ENCODE measurements at places on chromosomes 1 and 21. TPM values are rescaled to one million over a fixed set of nuclear protein-coding genes. Genes with fewer than 3 reads are reported as not detected.
A peak's percentile ranks its signal among the peaks of the same experiment; 100 is the strongest.

GRCh38 chr1:224201383-224201782, 18.3 kb downstream of the DEGS1 start:
- peaks cover 26% of the 10 kb centered on the region for H3K4me1 ChIP-seq
- no peak for DNase-seq
- H3K4me3 ChIP-seq = no peak overlapping the region

GRCh38 chr1:194466706-194467105, 1280.3 kb upstream of the B3GALT2 start:
- peak; percentile 24 for DNase-seq
- no peaks in the 10 kb centered on the region for H3K36me3 ChIP-seq
- H3K4me1 ChIP-seq = no peaks in the 10 kb centered on the region
- H3K27ac ChIP-seq = no peak overlapping the region

- H3K4me1 ChIP-seq = no peaks in the 10 kb centered on the region
- H3K4me3 ChIP-seq = no peak overlapping the region
- no peak for DNase-seq
- H3K27ac ChIP-seq = no peak overlapping the region
- H3K27me3 ChIP-seq = no peaks in the 10 kb centered on the region
Observed at GRCh38 chr21:23977971-23978370, 1629.3 kb downstream of the MRPL39 start.

- DNase-seq = peak; percentile 49
- no peak overlapping the region for H3K27ac ChIP-seq
- H3K36me3 ChIP-seq = no peaks in the 10 kb centered on the region
- peaks cover 6% of the 10 kb centered on the region for H3K4me1 ChIP-seq
- H3K27me3 ChIP-seq = peaks cover 46% of the 10 kb centered on the region
Observed at GRCh38 chr1:42379794-42380585, 602 bp upstream of the RIMKLA start.

DNA sequence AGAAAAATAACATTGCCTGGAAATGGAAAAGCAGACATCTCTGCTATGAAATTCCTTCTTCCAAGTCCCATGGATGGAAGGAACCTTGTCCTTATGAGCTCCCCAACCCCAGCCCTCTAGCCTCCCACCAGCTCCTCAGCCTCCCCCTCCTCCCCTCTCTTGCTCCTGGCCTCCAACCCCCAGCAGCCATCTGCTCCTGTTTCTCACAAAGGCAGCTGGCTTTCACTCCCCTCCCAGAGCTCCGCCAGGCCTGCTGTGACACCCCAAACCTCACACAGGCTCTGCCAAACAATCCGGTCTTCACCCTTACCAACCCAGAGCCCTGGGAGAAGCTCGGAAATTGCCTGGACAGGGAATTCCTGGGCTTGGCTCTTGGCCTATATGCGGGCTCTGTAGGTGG, 69.2 kb downstream of the KLHDC7A start:
- no peak overlapping the region for H3K27ac ChIP-seq
- H3K4me1 ChIP-seq = no peaks in the 10 kb centered on the region
- DNase-seq = no peak
- H3K27me3 ChIP-seq = peaks cover 6% of the 10 kb centered on the region
- H3K4me3 ChIP-seq = no peak overlapping the region

The DNASE2B gene
- not detected for total RNA-seq

- H3K36me3 ChIP-seq = peaks cover 3% of the 10 kb centered on the region
- DNase-seq = no peak
- no peaks in the 10 kb centered on the region for H3K4me1 ChIP-seq
- no peak overlapping the region for H3K27ac ChIP-seq
- no peak overlapping the region for H3K4me3 ChIP-seq
Observed at GRCh38 chr1:1054099-1054700, 19.9 kb downstream of the RNF223 start.

DNA sequence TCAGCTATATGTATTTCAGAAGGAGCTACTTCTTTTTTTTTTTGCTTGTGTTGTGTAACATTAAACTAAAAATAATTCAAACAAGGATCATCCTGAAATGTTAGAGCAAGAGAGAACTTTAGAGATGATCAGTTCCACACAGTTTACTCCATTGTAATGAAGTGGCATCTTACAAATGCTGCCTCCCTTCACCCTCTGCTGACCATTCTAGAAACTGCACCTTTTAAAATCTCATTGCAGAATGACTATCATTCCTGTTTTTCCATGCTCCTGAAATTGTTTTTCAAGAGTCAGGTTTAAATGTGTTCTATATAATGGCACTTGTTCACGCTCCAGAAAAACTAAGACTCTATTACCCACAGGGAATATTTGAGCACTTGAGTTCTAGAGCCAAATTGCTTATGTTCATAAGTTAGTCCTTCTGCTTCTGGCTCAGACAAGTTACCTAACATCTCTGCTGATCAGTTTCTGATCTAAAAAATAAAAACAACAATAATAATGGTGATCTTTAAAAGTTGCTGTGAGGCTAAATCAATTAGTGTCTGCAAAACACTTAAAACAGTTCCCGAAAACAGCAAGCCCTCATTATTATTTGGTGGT, 21.5 kb upstream of the SLC44A5 start:
- H3K36me3 ChIP-seq = no peaks in the 10 kb centered on the region
- H3K27me3 ChIP-seq = no peaks in the 10 kb centered on the region
- no peak overlapping the region for H3K4me3 ChIP-seq
- DNase-seq = peak; percentile 59

The LENEP gene
- total RNA-seq = not detected

The GIPC2 gene
- total RNA-seq = 0.28 TPM
